ENCODE measurements at places on chromosomes 5 and 9.
A peak's percentile ranks its signal among the peaks of the same experiment; 100 is the strongest.

GRCh38 chr5:9168791-9169556 lies 376.9 kb downstream of the SEMA5A start:
- DNase-seq, result no peak

- no peak for DNase-seq
Observed at GRCh38 chr9:95725045-95725444, 150.4 kb upstream of the ERCC6L2 start.

DNA sequence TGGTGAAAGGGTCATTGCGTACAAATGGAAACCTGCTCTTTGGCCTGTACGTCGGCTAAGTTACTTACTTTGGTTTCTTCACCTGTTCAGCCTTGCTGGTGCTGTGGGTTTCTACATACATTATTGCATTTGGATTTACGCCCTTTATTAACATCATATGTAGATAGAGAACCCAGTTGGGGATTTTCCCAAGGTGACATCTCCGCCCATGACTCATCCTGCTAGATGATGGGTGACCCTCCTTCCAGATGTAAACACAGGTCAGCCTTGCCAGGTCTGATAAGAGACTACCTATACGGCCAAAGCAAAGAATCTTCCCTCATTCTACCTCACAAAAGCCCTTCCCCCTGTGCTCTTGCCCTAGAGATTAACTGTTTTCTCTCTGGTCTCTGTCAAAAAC lies 360.9 kb downstream of the KDM4C start:
- no peak for DNase-seq

DNA sequence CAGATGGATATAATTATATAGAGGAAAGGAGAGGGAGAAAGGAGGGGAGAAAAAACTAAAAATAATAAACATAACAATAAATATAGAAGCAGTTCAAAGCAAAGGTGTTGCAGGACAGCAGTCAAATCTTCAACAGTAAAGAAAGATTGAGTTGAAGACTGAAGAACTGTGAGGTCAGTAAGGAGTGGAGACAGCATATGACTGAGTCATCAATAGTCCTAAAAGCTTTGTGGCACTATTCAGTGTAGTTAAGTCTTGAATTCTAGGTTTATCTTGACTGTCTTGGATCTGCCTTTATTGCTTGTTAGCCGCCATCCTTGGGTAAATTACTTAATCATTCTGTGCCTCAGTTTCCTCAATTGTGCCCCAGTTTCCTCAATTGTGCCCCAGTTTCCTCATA lies 137.0 kb downstream of the MRPS30 start:
- DNase-seq, result no peak

- DNase-seq, result no peak
Observed at GRCh38 chr5:109987355-109987754, 297.6 kb downstream of the MAN2A1 start.

GRCh38 chr9:2267181-2267745 lies 252.1 kb downstream of the SMARCA2 start:
- no peak for DNase-seq

- DNase-seq, result no peak
Observed at GRCh38 chr5:147685993-147686392, 96.5 kb downstream of the JAKMIP2 start.

- no peak for DNase-seq
Observed at GRCh38 chr5:1168796-1169195, 32.6 kb upstream of the SLC6A19 start.

GRCh38 chr5:108638021-108638420 lies 109.7 kb upstream of the FER start:
- no peak for DNase-seq

DNA sequence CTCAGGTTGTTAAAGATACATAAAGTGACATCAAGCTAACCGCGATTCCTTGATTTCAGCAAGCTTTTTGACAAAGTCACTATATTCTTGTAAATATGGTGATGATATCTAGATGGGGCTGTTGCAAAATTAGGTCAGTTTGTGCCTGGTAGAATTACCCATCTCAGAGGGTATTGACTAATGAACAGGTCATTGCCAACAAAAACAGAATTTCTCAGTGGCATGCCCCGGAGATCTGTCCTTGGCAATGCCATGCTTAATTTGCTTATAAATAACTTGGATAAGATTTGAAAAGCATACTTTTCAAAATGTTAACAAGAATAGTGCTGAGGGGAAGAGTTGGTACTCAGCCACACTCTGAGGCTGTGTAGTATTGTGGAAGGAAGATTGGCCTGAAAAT lies 783.3 kb upstream of the SEMA6A start:
- DNase-seq, result no peak

DNA sequence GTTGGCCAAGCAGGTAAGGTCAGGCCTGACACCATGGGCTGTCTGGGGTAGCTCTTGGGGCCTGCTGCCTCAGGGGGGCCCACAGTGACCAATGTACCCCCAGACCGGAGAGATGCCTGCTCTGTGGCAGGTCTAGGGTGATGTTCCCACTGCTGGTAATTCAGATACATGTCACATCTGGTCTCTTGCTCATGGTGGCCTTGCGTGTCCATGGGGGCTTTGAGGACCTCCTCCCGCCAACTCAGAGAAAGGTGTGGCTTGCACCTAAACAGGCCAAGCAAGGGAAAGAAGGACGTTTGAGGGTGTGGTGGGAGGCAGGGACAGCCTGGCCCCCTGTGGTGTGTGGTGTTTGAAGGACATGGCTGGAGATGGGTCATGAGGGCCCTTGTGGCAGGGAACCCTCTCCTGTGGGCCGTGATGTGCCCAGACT lies 75.2 kb downstream of the PHF2 start:
- DNase-seq, result no peak

DNA sequence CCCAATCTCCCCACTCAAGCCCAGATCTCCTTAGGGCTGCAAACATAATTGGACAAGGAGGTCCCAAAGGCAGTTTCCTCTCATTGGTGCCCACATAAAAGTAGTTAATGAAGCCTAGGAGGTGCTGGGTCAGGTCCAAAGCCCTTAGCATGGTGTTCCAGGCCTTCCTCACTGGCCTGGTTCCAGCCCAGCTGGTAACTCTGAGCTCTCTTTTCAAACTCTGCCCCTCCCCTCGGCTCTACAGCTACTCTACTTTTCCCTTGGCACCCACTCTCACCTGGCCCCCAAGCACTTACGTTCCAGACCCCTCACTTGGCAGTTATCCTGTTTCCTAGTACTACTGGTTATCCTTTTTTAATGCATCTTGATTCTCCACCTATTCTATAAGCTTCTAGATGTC lies 9.9 kb downstream of the SEPTIN8 start:
- no peak for DNase-seq

DNA sequence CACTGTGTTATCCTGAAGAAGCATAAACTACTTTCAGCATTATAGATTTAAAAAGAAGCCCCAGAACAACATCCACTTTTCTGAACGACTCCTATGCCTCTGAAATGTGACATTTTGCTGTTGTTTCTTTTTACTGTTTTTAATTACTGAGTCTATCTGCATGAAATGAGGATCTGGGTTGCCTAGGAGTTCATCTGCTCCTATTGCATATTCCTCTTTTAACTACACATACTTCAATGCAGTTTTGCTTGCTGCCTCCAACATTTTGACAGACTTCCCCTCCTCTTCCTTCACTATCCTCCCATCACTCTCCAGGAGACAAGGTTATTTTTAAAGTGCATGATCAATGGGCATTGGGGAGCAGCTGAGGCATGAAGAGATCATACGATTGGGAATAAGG lies 164.5 kb downstream of the TMC1 start:
- DNase-seq, result no peak

DNA sequence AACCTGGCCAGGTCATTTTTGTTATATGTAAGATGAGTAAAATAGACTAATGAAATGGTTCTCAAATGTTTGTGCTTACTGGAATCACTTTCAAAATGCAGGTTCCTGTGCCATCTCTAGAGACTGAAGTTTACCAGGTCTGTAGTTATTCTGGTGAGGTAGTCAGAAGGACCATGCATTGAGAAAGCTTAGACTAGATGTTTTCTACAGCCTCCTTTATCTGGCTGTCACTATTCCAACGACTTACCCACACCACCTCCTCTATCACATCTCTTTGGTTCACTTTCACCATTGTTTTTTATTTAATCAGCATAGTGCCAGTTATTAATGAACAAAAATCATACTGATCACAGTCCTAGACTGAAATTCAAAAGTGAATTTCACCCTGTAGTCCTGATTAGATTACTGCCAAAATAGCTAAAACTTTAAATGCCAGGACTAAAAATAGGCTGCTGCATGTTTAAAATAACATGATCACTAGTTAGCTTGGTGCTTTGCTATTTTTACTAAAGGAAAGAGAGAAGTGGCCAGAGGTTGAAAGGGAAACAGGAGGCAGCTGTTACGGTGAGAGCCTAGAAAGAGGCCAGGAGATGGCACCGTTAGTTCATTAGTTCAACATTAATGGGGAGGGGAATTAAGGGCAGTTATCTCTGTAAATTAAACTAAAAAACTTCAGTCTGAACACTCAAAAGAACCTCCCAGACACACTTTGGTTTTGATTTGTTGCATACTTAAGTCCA lies 13.9 kb upstream of the FNIP1 start:
- no peak for DNase-seq

DNA sequence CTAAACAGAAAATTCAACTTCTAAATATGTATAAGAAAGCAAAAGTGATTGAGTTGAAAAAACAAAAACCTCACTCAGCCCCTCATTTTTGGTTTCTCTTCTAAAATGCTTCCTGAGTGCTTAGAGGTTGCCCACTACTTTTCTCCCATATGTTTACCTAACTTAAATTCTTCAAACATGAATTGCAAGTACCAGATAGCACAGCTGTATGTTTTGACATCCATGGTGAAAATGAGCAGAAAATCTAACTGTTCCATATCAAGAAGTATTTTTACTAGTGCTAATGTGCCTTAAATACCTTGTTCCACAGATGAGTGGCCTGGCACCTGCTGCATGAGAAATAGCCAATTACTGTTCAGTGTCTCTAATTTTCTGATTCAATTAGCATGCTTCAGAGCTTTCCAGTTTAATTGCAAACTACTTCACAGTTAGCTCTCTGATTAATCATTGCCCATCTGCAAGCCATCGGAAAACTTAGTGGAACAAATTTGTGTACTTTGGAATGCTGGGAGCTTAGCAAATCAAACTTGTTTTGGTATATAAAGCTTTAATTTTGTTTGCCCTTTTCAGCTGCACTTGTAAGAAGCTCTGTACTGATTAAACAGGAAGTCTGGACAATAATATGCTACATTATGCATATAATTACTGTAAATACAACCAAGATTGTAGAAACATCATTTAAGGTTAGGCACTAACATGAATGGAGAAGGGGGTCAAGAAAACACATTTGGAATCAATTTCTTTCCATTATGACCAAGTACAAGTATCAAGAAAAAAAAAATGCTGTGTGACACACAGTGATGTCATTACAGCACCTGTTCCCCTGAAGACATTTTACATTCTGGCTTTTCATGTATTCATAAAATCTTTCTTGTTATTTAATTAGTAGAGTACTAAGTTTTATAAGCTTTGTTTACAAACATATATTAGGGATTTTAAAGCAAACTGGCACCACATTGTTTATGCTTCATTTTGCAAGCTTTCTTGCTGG lies 65.6 kb downstream of the POU5F2 start:
- DNase-seq, result no peak

- peak; percentile 27 for DNase-seq
Observed at GRCh38 chr9:91949946-91950664, at the start of gene ROR2. Gene ROR2, minus strand, starts transcription at chr9:91950228.

DNA sequence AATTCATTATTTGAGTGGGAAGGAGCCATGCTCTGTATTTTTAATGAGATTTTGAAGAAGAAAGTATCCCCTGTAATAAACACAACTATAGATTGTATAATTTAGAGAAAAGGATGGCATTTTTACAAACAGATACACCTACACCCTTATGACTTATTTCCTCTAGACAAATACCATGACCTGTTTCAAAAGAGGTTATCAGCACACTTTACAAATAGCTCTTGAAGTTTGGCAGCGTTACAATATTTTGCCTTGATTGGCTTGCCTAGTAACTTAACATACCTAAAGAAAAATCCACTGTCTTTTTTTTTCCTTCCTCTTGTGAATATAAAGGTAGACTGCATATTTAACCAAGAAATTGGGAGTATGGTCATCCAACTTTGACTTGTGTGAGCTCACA lies 28.5 kb upstream of the CETN3 start:
- DNase-seq, result no peak

DNA sequence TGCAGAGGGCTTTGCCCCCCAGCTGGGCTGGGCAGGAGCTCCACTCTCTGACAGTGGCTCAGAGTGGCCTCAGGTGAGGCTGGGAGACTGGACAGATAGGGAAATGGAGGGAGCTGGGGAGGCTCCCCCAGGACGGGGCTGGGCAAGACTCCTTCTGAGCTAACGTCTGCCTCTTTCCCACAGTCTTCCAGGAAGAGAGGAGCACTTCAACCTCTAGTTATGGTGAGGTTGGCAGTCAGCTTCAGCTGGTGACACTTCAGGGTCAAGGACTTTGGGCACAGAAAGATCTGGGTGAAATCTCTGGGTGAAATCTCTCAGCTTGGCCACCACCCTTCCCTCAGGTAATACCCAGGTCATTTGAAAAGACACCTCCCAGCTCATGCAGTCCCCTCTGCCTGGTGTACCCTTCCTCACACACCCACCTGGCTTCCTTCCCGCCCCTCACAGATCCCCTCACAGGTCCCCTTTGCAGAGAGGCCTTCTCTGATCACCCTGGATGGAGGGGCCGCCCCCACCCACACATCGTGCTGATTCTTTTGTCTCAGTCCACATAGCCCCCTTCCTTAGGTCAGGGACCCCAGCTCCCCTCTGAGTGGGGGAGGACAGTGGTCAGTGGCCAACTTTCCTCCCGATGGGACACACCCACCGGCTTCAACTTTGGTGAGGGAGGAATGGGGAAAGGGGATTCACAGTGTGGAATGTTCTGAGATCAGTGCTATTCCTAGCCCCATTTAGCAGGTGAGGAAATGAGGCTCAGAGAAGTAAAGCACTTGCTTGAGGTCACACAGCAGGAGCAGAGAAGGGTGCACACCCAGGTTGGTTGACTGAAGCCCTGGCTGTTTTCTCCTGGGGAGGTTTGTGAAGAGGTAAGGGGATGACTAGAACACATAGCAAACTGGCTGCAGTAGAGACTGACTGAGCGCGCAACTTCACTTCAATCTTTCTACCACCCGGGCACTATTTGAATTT lies 15.8 kb upstream of the NEURL1B start:
- no peak for DNase-seq

DNA sequence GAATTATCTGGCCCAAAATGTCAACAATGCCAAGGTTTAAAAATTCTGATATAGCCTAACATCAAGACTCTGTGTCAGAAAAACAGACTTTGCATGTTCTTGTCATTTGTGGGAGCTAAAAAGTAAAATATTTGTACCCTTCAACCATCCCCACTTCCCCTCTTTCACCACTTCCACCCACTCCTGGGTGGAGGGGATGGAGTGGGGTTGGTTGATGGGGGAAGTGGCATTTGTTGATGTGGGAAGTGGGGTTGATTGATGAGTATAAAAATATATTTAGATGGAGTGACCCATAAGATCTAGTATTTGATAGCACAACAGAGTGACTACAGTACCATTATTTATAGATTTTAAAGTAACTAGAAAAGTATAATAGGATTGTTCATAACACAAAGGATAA lies 55.0 kb upstream of the C9orf72 start:
- no peak for DNase-seq

Measured in central memory CD8-positive, alpha-beta T cell (primary cell).